Esophagus squamous epithelium (tissue), 5 donors: ENCODE measurements at places on chromosomes 12 and 14. TPM values are rescaled to one million over a fixed set of nuclear protein-coding genes. Genes with fewer than 3 reads are reported as not detected.

GRCh38 chr12:12278899-12279298, 12.1 kb upstream of the LRP6 start:
- no peak for DNase-seq

DNA sequence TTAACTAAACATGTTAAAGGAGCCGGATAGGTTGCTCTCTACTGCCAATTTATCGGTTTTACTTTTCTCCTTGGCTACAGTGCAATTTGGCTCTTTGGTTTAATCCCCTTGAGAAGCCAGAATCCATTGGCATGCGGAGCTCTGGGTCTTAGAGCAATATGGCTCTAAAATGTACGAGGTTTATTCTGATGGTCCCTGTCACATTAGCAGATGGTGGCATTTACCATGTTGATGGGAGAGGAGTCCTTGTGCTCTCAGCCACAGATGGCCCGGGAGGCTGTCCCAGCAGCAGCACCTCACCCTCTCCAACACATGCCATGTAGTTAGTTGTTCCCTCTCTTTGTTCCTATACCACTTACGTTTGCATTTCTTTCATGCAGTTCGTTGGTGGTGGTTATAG, 179.7 kb downstream of the RGS6 start:
- no peak for DNase-seq

DNA sequence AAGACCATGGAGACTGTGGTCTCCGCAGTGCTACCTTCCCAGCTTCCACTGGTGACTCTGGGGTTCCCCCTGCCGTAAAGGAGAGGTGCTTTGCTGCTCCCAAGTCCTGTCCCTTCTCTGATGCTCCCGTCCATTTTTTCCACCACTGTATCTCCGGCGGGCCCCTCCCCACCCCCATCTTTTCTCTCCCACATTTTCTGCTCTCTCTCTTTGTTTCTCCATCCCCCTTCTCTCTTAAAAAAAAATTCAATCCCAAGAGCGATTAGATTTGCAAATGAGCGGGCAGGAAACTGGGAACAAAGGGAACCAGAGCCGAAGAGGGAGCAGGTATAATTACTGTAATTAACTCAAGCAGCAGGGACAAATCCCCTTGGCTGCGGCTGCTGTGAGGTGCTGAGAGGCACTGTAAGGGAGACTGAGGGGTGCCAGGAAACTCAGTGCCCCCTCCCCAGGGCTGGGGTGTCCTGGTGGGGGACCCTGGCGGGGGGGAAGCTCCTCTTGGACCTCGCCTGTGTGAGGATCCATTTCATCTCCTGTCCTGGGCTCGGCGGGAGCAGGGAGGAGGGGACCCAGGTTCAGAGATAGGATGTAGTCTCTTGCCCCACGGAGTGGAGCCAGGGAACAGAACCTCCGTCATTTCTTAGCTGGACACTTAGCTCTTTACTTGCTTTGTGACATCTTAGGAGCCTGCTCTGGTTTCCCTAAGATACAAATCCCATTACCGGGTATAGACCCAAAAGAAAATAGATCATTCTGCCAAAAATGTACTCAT, 140.4 kb upstream of the NRXN3 start:
- DNase-seq, result no peak

DNA sequence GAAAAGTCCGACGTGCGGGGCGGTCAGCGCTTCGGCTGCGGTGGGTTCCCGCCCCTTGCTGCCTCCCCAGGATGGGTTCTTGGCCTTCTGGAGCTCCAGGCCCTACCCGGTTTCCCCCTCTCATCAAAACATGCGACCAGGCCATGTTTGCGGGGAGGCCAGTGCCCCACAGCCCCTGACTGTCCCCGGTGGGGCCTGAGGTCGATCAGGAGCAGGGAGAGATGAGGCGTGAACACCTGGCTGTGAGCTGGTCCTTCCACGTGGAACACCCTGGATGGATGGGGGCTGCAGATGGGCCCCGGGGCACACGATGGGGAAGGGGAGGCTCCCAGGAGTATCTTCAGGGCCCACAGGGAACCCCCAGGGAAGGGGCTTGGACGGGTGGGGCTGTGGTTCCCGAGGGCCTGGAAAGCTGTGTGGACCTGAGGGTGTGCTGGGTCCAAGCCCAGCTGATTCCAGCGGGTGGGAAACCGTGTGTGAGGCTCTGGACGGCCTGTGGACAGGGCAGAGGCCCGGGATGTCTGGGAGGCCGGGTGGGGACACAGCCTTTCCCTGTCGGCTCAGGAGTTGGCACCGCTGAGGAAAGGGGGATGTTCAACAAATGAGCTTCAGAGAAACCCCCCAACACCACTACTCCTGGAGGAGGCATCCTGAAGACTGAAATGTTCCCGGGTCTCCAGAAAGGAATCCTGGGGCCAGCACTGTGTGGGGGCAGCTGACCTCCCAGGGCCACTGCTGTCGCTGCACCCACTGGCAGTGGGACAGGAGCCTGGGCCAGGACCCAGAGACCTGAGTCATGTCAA, 187.0 kb upstream of the C14orf180 start:
- DNase-seq, result no peak

- DNase-seq, result no peak
These were observed 117.4 kb upstream of the SOX5 start for GRCh38 chr12:24066865-24067264.

Gene ADCY6
- 11.5 TPM for total RNA-seq

Gene MIA2
- total RNA-seq, result 33.3 TPM

Gene IQSEC3
- 0.08 TPM for total RNA-seq

Gene BEST3
- not detected for total RNA-seq

Gene WSCD2
- total RNA-seq, result 0.62 TPM

Gene REM2
- total RNA-seq, result 0.38 TPM
